ENCODE measurements at places on chromosomes 11 and 22. TPM values are rescaled to one million over a fixed set of nuclear protein-coding genes. Genes with fewer than 3 reads are reported as not detected.

DNA sequence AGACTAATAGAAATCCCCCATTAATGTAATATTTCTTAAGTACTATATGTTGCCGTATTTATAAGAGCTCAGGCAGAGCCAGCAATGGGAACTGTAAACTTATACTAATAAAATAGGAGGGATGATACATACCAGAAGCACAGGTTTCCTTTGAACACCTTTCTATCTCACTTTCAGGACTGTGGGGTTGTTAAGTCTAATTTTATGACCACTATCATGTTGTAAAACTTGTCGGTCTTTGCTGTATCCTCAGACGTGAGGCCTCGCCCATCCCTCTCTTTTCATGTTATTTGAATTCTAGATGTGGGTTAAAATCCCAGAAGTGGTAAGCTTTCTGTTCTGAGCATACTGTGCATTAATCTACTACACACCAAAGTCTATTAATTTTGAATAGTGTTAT lies 1083.5 kb upstream of the TENM4 start:
- no peak for DNase-seq

DNA sequence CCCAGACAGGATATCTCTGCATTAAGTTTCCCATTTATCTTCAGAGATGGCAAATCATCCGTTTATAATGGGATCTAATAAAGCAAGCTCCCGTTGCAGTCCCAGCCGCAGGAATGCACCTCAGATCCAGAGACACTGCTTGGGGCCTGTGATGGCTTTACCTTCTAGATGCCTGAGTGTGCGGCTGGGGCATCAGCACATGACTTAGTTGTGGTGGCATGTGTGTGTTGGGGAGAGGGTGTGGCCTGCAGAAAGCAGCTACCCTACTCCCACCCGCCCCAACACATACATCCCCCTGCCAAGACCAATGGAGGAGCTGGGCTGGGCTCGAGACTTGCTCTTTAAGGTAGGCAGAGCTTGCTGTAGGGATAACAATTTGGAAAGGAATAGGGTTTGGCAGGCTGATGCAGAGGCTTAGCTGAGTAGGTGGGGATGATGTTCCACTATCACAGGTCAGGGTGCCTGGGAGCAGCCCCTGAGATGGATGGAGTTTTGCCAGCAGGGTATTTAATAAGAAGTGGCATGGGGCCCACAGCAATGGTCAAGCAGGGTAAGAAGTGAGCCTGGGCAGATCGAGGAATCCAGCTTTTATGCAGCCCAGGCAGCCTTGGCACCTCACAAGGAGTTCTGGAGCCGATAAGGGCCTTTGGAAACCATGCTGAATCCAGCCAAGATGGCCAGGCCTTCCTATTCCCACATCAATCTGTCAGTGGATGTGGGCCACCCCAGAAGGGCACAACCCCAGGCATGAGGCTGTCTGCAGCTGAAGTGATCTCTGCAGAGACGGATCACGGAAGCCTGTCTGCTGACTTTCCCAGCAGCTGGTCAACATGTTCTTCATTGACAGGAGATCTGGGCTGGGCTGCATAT lies 601.3 kb downstream of the BUD13 start:
- no peak for DNase-seq

- DNase-seq, result no peak
Observed at GRCh38 chr22:48173061-48173772, 1410.8 kb downstream of the TBC1D22A start.

Gene RDX
- 117 TPM for total RNA-seq
